ENCODE measurements at places on chromosomes 12 and 14.

DNA sequence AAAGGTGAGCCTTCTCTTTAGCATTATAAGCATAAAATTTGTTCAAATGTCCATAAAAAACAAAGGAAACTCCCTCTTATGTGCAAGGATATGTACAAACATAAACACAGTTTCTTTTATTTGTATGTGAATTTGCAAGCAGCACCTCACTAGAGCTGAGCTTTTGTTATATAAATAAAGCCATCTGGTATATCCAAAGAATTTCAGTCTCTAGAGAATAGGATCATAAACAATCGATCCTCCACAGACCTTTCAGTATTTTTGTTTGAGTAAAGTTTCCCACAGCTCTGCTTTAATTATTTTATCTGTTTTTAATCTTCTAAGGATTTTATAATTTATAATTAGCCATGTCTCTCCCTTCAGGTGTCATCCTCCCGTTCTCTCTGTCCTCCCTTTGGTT is 89.2 kb downstream of the OTOGL start:
- no peak for DNase-seq

DNA sequence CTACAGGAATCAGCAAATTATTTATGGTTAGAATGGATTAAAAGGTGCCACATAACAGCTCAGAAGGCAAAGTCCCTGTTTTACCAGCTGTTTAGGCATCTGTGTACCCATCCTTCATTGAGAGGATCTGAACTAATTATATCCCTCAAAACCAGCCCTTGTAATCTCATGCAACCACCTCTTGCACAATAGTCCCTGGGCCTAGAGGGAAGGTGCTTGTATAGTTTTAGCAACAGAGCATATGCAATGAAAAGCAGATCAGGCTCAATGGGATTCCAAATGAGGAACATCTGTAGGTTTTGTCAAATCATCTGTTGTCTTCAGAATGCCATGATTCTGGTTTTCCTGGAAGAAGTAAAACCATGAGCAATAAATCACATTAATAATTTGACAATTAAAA is 26.0 kb upstream of the GLIPR1L2 start:
- no peak for DNase-seq

- DNase-seq: no peak
Measured at GRCh38 chr14:36105401-36105800, 71.1 kb downstream of the PTCSC3 start.

- no peak for DNase-seq
Measured at GRCh38 chr12:47034661-47035060, 44.8 kb upstream of the PCED1B start.

GRCh38 chr14:61461808-61462275 is 140.5 kb downstream of the PRKCH start:
- DNase-seq: no peak

GRCh38 chr12:68824597-68825250 is 16.7 kb downstream of the MDM2 start:
- DNase-seq: no peak

- no peak for DNase-seq
Measured at GRCh38 chr14:75724414-75725204, 63.6 kb downstream of the TTLL5 start.

DNA sequence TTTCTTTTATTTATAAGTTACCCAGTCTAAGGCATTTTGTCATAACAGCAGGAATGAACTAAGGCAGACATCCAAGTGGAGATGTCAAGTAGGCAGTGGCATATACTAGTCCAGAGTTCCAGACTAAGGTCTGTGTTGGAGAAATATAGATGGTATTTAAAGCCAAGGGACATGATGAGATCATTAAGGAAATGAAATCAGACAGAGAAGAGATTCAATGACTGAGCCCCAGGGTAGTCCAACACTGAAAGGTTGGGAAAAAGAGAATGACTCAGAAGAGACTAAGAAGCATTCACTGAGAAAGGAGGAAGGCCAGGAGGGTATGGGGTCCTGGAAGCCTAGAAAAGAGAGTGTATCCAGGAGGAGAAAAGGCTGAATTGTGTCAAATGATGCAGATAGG is 442.2 kb upstream of the CCDC196 start:
- DNase-seq: no peak

DNA sequence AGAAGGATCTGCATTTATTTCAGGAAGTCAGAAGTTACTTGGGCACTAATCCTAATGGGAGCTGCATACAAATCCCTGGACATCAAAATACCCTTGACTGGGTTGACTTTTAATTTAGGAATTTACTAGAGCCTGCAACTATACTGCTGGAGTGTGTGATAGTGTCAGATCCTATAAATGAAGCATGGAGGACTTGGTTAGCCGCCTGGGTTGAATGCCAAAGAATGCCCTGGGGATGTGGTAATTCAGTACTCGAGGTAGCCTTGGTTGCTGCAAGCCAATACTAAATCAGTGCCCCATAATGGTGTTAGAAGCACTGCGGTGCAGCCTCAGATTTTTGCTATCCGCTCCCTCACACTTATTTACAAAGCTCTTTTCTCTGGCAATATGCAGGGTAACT is 184.9 kb downstream of the CAPZA3 start:
- no peak for DNase-seq

DNA sequence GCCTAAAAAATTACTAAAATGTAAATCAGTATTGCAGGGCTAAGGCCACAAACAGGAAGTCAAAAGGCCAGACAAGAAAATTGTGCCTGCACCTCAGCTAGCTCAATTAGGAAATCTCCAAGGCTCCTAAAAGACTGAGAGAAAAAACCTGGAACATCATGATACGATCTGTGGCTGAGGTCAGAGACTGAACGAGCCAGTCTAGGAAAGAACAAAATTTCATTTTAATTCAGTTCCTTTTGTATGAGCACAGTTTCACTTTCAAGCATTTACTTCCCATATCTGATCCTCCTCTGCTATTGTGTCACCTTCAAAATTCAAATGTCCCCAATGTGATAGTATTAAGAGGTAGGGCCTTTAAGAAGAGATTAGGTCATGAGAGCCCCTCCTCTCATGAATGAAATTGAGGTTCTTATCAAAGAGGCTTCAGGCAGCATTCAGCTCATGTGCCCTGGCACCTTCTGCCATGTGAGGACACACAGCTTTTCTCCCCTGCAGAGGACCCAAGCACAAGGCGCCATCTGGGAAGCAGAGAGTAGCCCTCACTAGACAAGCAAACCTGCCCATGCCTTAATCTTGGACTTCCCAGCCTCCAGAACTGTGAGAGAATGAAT is 14.8 kb downstream of the PRKAB1 start:
- no peak for DNase-seq

GRCh38 chr14:65348137-65348536 is 64.4 kb upstream of the FUT8 start:
- no peak for DNase-seq

GRCh38 chr14:102507081-102507856 is 2.3 kb downstream of the ANKRD9 start:
- DNase-seq: no peak

- DNase-seq: no peak
Measured at GRCh38 chr12:92533280-92533890, 169.4 kb upstream of the PLEKHG7 start.

DNA sequence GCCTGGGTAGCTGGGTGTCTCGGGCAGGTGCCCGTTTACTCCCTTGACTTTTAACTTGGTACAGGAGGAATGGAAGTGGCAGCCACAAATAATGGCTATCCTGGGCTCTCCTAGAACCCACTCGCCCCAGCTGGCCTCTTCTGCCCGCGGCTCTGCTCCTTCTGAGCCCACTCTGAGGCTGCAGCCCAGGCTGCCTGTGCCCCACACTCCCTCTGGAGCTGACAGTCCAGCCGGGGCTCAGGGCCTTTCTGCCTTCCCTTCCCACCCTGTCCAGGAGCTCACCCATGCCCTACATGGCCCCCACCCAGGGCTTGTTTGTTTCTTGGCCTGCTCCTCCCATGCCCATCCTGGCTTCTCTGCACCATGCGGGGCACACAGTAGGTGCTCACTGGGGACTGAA is 15.6 kb downstream of the ZNF839 start:
- no peak for DNase-seq

DNA sequence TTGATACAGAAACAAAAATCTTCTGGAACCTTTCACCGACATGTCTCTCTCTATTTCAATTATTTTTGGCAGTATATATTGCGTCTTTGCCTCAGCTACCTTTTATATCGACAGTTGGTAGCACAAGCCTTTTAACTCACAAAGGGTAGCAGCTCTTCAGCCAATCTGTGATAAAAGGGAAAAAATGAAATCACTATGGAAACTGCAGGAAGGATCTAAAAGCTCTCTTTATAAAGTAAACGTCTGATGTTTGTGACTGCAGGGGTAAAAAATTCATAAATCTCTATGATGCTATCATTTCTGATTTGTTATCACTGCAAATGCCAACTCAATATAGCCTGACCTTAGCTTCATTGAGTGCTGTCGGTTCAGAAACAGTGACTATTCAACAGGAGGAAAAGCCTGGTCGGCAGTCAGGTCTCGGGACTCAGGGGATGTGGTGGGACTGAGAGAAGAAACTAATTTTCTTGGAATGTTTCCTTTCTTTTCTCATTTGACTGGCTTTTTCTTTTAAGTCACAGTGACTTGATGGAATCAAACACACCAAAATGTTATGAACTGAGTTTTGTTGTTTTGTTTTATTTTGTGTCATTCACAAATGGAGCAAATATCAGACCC is 5.9 kb upstream of the RMST start:
- DNase-seq: no peak

- no peak for DNase-seq
Measured at GRCh38 chr12:25423355-25424050, 129.6 kb downstream of the LMNTD1 start.

DNA sequence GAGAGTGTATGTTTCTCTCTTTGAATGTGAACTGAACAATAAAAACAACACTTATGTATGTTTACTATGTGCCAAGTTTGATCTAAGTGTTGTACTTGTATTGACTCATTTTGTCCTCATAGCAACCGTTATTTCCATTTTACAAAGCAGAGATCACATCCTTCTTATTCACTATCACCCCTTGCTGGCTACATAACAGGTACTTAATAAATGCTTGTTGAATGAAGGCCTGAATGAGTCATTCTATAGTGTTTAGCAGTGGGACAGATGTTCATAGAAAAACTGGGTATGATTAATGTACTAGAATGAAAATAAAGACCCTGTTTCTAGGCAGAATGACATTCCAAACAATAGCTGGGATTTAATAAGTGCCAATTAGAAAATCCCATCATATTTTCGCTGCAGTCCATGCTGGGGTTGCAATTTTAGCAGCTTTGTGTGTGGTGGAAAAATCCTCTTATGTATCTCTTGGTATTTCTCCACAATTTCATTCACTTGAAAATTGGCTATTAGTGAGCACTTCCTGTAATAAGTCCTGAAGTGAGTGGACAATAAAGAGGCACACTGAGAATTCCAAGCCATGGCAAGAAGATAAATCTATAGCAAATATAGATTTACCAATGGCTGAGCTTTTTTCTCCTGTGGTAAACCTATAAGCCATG is 86.0 kb downstream of the FAR2 start:
- DNase-seq: no peak

GRCh38 chr12:5114436-5114835 is 70.8 kb downstream of the KCNA5 start:
- DNase-seq: no peak

DNA sequence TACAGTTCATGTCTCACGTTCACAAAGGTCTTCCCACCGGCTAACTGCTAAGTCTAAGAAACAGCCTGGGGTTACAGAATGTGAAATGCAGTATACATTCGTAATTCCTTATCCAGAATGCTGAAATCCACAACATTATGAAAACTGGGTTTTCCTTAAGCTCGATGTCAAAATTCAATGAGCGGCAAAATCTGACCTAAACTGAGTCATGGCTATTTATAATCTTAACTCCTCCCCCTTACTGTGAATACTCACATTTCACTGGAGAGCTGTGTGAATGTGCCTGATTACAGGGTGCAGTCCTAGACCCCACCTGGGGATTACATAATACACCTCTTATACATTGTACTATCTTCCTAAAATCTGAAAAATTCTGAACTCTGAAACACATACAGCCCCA is 35.3 kb downstream of the STX2 start:
- no peak for DNase-seq

DNA sequence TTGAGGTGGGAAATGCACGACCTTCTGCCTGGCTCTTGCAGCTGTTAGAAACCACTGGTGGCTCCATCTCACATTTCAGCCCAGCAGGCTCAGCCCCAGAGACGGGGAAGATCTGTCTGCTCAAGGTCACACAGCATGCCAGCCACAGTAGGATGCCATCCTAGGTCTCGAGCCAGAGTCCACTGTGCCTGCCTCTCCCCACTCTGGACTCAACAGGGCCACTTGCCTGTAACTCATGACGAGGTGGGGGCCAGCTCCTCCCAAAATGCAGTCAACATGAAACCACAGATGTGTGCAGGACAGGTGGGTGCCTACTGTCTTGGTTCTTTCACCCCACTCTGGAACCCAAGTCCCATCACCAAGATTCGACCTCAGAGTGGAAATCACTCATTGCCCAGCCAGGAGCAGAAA is 23.2 kb downstream of the BCL11B start:
- DNase-seq: no peak

DNA sequence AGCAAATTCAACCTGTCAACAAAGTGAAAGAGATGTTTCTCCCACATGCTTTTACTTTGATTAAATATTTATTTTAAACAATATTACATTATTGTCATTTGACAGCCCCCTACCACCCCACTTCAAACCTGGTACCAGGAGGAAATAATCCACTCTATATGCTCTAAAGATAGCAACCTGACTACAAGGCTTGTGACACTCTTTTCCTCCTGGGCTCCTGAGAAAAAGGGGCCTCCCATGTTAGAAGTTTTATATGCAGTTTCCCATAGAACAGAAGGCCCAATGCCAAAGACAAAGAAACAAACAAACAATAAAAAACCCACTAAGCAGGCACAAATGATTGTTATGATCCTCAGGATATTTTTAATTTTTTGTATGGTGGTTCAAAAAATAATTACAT is 73.6 kb downstream of the RPS29 start:
- no peak for DNase-seq

GRCh38 chr12:42912367-42912766 is 322.8 kb upstream of the PRICKLE1 start:
- no peak for DNase-seq

DNA sequence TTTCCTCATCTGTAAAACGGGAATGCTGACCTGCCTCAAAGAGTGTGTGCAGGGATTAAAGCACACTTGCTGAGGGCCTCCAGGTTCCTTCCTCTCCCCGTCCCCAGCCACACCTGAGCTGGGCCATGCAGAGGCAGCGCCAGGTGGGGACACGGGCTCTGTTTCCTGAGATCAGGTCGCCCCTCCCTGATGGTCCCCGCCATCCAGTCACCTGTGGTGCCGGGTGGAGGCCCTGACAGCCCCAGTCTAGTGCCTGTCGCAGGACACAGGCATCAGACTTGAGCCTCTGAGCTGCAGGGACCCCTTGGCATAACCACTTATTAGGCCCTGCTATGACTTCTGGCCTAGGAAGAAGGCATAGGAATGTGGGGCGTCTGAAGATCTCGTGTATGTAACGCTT is 12.5 kb downstream of the CHGA start:
- no peak for DNase-seq
